ENCODE measurements at places on chromosomes 16 and 17.
A peak's percentile ranks its signal among the peaks of the same experiment; 100 is the strongest.

DNA sequence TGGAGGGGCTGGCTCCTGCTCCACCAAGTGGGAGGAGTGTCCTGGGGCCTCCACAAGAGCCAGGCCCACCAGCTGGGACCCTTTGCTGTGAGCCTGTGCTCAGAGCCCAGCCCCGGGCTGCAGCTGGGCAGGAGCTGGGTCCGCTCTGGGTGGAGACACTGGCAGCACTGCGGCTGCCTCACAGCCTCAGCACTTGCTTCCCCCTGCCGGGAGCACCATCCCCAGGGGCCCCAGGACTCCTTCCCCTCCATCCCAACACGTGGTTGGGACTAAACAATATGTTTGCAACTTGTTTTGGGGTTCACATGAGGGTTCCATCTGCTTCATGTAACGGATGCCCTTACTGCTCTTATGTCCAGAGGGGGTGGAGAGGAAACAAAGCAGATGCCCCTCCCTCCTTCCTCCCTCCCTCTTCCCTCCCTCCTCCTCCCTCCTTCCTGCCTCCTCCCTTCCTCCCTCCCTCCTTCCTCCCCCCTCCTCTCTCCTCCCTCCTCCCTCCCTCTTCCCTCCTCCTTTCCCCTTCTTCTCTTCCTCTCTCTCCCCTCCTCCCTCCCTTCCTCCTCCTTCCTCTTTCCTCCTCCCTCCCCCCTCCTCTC, 16.3 kb upstream of the CBFA2T3 start:
- no peak for ATAC-seq

DNA sequence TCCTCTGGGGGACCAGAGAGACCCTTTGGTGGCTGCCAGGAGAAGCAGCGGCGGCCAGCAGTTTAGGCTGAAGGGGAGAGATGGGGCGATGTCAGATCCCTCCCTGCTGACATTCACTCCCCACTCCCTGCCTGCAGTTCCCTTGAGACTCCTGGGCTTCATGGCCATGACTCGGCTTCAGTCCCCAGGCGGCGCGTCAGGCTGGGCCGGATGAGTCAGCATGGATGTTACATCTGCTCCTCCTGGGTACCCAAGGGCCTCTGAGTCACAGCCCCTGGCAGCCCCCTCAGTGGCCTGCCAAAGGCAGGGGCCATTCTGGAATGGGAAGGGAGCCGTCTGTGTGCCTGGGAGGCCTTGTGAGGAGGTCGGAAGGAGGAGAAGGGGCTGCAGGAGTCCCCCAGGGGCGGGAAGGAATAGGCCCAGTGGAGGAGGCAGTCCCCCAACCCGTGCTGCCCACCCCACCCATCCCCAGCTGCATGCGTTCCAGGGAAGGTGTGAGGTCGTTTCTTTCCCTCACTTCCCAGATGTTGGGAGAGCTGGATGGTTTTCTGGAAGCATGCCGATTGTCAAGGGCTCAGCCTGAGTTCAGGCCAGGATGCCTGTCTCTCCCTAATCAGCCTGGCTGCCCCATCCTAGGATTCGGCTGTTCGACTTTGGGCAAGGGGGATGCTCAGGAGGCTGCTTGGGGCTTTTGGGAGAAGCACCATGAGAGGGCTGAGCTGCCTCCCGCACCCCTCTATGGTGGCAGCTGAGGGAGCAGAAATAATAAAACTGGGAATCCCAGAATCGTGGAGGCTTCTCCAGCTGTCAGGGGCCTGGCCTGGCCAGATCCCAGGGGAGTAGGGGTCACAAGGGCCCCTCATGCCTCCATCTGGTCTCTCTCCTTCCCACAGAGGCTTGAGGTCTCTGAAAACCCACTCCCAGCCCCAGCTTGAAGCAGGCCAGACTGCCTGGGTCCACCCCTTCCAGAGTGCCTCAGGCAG, 9.7 kb downstream of the RHBDL3 start:
- peak; percentile 94 for ATAC-seq

GRCh38 chr17:43469145-43469544, 14.6 kb upstream of the DHX8 start:
- ATAC-seq = peak; percentile 59

- peak; percentile 88 for ATAC-seq
Observed at GRCh38 chr16:69089091-69089910, 16.2 kb upstream of the HAS3 start.

GRCh38 chr17:43627653-43628052, 34.1 kb downstream of the MEOX1 start:
- no peak for ATAC-seq

DNA sequence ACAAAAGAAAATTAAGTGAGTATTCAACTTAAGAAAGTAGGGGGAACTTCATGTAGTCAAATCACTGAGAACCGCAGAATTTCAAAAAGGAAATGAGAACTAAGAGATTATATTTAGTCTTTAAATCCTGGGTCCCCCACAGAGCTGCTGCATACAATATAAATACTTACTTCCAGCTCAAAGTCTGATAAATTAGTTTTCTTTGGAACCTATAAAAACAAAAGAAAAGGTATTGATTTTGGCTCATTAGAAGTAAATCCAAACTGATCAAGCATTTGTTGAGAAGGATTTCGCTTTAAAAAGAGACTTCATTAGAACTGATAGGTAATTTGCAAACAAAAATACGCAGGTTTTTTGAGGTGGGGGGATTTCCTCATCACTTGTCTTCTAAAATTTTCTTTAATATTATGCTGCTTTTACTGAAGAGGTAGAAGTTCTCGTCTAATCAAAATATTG, 21.9 kb downstream of the PARN start:
- ATAC-seq = no peak

DNA sequence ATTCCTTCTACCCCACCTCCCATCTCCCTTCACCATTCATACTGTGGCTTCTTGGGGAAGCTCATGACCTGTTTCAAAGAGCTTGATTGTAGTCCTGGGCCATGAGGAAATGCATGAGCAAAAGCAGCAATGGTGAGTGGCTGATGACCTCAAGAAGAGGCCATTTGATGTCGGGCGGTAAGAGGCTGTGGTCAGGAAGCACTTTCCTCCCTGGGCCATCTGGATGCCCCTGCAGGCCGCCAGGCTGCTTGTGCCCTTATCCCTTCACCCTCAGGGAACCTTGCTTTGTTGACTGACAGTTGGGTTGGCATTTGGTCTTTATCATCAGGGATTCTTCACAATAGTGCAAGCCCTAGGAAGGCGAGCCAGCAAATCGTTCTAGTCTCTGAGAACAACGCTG, 78.3 kb upstream of the TBX2 start:
- ATAC-seq = no peak

All from SK-N-SH treated with all-trans-retinoic acid at 6 μM for 48 hours (cell line).